ENCODE measurements at places on chromosomes 1 and 21.
A peak's percentile ranks its signal among the peaks of the same experiment; 100 is the strongest.

GRCh38 chr21:39173716-39174680, 9.3 kb downstream of the PSMG1 start:
- H3K27ac ChIP-seq, result no peak overlapping the region
- no peak for DNase-seq
- H3K36me3 ChIP-seq, result peaks cover 16% of the 10 kb centered on the region
- no peaks in the 10 kb centered on the region for H3K27me3 ChIP-seq
- no peak overlapping the region for H3K4me3 ChIP-seq

GRCh38 chr1:21383785-21384401, 56.0 kb upstream of the NBPF3 start:
- no peak overlapping the region for H3K4me3 ChIP-seq
- no peaks in the 10 kb centered on the region for H3K27me3 ChIP-seq
- DNase-seq, result no peak
- no peaks in the 10 kb centered on the region for H3K36me3 ChIP-seq
- H3K27ac ChIP-seq, result no peak overlapping the region

DNA sequence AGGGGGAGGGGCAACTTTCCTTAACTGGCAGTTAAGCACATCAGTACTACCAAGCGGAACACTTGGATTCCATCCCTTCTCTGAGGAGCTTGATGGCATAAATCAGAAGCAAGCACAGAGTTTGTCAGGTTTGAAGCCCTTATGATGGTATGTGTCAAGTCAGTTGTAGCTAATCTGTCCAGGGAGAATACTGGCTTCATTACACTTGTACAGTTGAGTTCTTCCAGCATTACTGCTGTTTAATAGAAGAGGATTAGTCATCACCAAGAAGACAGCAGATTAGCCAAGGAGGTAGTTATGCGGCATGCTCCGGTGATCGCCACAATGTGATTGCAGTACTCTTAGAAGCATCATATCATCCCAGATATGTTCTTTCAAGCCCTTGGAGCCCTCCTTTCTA, 2.1 kb upstream of the TDRD5 start:
- H3K4me1 ChIP-seq, result peaks cover 8% of the 10 kb centered on the region
- peaks cover 17% of the 10 kb centered on the region for H3K27me3 ChIP-seq
- H3K4me3 ChIP-seq, result no peak overlapping the region
- DNase-seq, result no peak
- no peaks in the 10 kb centered on the region for H3K36me3 ChIP-seq

- no peak overlapping the region for H3K4me3 ChIP-seq
- no peaks in the 10 kb centered on the region for H3K36me3 ChIP-seq
- H3K27me3 ChIP-seq, result peaks cover 5% of the 10 kb centered on the region
- no peak overlapping the region for H3K27ac ChIP-seq
These were observed 191.3 kb downstream of the CACNA1E start for GRCh38 chr1:181674617-181675016.

DNA sequence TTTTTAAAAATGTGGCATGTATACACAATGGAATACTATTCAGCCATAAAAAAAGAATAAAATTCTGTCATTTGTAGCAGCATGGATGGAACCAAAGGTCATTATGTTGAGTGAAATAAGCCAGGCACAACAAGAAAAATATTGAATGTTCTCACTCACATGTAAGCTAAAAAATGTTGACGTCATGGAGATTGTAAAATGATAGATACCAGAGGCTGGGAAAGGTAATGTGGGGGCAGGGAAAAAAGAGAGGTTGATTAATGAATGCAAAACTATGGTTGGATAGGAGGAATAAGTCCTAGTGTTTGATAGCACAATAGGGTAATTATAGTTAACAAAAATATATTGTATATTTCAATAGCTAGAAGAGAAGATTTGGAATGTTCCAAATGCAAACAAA, 89.1 kb upstream of the SLC35F3 start:
- no peak for DNase-seq
- peaks cover 34% of the 10 kb centered on the region for H3K27me3 ChIP-seq
- H3K4me3 ChIP-seq, result no peak overlapping the region
- no peaks in the 10 kb centered on the region for H3K4me1 ChIP-seq

DNA sequence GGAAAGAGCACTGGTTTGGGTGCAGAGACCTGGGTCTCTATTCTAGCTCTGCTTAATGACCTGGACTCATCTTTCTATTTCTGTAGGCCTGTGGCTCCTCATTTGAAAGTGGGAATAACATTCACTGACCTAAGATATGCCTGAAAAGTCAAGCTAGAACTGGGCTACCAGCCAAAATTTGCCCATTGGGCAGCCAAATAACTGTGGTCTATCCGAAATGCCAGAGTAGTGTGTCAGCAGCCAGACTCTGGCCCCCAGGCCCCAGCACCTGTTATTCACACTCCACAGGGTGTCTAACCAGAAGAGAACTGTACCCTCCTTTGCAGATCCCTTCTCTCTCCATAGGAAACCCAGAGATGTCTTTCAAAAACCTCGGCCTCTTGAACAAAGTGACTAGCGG, 12.6 kb downstream of the DAB1 start:
- no peaks in the 10 kb centered on the region for H3K36me3 ChIP-seq
- no peak overlapping the region for H3K27ac ChIP-seq
- H3K27me3 ChIP-seq, result peaks cover 3% of the 10 kb centered on the region
- DNase-seq, result no peak
- H3K4me1 ChIP-seq, result no peaks in the 10 kb centered on the region
- H3K4me3 ChIP-seq, result no peak overlapping the region

DNA sequence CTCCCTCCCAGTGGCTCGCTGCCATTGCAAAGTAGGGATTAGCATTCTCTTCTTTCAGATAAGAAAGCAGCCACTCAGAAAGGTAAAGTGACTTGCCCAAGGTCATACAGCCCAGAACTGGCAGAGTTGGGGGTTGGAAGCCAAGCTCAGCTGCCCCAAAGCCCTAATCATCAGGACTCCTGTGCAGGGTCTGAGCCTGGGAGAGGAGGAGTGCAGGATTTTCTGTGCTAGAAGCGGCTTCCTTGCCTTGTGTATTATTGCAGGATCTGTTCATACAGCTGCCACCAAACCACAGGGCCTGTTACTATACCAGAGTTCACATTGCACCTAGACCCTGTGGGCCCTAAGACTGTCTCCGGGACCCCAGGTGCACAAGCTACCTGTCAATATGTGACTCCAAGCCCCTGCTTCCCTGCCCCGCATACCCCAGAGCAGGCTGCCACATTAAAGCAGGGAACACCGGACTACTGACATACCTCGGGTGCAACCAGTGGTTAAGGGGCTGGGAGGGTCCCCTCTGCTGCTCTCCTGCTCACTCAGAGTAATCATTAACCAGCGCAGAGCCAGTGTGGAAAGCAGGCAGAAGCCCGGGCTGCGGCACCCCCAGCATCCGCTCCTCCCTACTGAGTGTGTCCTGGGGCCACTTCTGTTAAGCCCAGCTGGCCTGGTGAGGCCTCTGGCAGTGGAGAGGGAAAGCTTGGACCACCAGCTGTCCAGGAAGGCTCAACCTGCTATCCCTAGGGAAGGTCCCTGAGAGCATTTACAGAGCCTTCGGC, 15.8 kb downstream of the HSPG2 start:
- H3K4me3 ChIP-seq, result no peak overlapping the region
- no peaks in the 10 kb centered on the region for H3K36me3 ChIP-seq
- peaks cover 70% of the 10 kb centered on the region for H3K4me1 ChIP-seq
- no peak for DNase-seq
- peak overlapping the region; percentile 86 for H3K27ac ChIP-seq

DNA sequence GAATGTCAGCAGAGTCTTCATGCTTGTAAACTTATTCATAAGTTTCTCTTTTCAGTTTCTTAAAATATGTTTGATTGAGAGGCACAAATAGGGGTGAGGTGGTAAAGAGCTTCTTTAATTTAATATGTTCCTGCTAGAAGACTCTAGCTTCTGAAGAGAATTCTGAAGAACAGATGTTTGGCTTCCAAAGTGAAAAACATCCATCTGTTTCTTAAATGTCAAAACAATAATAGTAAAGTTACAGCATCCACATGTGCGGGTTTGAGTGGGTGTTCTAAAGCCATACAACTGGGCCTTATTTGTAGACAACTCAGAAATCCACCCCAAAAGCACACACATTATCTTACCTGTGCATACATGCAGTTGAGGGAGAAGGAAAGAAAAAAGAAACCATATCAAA, 144.0 kb upstream of the ADGRL4 start:
- H3K4me3 ChIP-seq, result no peak overlapping the region
- H3K27me3 ChIP-seq, result no peaks in the 10 kb centered on the region
- H3K36me3 ChIP-seq, result no peaks in the 10 kb centered on the region
- no peaks in the 10 kb centered on the region for H3K4me1 ChIP-seq
- no peak overlapping the region for H3K27ac ChIP-seq

GRCh38 chr1:5643360-5644107, 348.7 kb downstream of the NPHP4 start:
- no peak for DNase-seq
- H3K4me1 ChIP-seq, result no peaks in the 10 kb centered on the region

GRCh38 chr1:181073638-181074037, 14.9 kb upstream of the IER5 start:
- no peaks in the 10 kb centered on the region for H3K27me3 ChIP-seq
- H3K4me3 ChIP-seq, result no peak overlapping the region
- no peaks in the 10 kb centered on the region for H3K36me3 ChIP-seq
- H3K27ac ChIP-seq, result no peak overlapping the region
- H3K4me1 ChIP-seq, result 0 out of 2 replicates have a peak, but pooled peaks cover 3% of the 10 kb centered on the region
- DNase-seq, result no peak

- H3K4me3 ChIP-seq, result no peak overlapping the region
- no peak overlapping the region for H3K27ac ChIP-seq
- no peaks in the 10 kb centered on the region for H3K27me3 ChIP-seq
- peaks cover 12% of the 10 kb centered on the region for H3K4me1 ChIP-seq
- DNase-seq, result no peak
These were observed 29.2 kb downstream of the ARID4B start for GRCh38 chr1:235298758-235299157.

DNA sequence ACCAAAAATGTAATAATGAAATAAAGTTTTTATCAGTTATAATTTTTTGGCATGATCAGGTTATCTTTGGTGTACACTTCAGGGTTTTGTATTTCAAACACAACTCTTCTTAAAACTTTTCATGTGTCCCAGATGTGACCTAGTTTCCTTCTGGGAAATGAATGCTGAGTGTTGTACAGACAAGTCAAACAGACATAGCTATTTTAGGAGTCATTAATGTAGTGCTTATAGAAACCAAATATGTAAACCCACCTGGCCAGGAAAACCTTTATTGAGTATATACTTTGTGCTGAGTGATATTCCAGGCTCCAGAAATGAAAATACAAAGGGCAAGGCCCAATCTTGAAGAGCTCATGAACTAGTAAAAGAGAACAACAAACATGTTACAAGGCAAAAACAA, 25.9 kb upstream of the HOOK1 start:
- no peak for DNase-seq
- H3K27ac ChIP-seq, result no peak overlapping the region
- H3K4me1 ChIP-seq, result no peaks in the 10 kb centered on the region
- H3K4me3 ChIP-seq, result no peak overlapping the region
- H3K36me3 ChIP-seq, result no peaks in the 10 kb centered on the region

GRCh38 chr1:214551436-214552173, at the start of gene PTPN14:
PTPN14 (minus strand) TSS chr1:214551602; CDS start chr1:214464803, 86,799 bp downstream.
- H3K4me3 ChIP-seq, result peak within 1 kb of the TSS; percentile 91
- H3K36me3 ChIP-seq, result no peaks in the 10 kb centered on the region
- peaks cover 41% of the 10 kb centered on the region for H3K4me1 ChIP-seq
- H3K27ac ChIP-seq, result peak within 1 kb of the TSS; percentile 99
- DNase-seq, result no peak

GRCh38 chr1:248627971-248628844, 6.7 kb downstream of the OR2T11 start:
- no peaks in the 10 kb centered on the region for H3K4me1 ChIP-seq
- H3K27ac ChIP-seq, result no peak overlapping the region
- H3K4me3 ChIP-seq, result no peak overlapping the region
- H3K36me3 ChIP-seq, result no peaks in the 10 kb centered on the region
- DNase-seq, result no peak
- no peaks in the 10 kb centered on the region for H3K27me3 ChIP-seq

GRCh38 chr21:36589352-36589971, 109.5 kb upstream of the SIM2 start:
- no peak overlapping the region for H3K4me3 ChIP-seq
- no peak overlapping the region for H3K27ac ChIP-seq
- H3K4me1 ChIP-seq, result no peaks in the 10 kb centered on the region
- no peak for DNase-seq
- no peaks in the 10 kb centered on the region for H3K36me3 ChIP-seq

DNA sequence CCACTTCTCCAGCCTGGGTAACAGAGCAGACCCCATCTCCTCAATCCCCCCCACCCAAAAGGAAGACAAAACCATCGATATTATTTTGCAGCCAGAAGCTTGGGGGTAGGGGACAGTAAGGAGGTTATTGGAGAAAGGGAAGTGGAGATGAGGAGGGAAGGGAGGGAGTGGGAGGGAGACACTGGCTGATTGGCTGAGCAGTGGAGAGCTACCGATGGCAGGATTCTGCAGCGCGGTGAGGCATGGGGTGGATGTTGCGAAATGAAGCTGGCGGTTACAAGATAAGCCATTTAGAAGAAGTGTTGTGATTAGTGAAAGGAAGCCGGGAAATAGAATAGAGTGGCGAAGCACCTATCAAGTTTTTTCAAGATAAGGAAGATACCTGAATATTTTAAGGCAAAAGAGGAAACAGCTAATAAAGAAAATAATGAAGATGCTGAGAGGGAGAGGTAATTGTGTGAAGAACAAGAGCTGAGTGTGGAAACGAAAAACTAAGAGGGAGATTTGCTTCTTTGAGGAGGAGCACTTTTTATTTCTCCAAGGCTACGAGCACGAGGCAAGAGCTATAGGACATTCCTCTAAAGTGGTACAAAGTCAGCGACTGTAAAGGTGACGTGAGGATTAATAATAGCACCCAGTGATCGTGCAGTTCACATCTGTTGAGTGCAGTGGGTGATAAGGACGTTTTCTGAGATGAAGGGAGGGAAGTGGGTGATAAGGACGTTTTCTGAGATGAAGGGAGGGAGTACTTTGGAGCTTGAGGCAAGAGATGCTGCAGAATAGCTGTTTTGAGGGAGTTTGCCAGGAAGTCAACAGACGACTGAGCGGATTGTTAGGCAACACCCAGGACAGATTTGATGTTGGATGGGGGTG, 103.2 kb upstream of the KIF26B start:
- no peaks in the 10 kb centered on the region for H3K27me3 ChIP-seq
- H3K4me3 ChIP-seq, result no peak overlapping the region
- H3K4me1 ChIP-seq, result no peaks in the 10 kb centered on the region
- H3K27ac ChIP-seq, result no peak overlapping the region
- DNase-seq, result no peak

- no peak overlapping the region for H3K27ac ChIP-seq
- no peak overlapping the region for H3K4me3 ChIP-seq
- no peaks in the 10 kb centered on the region for H3K27me3 ChIP-seq
- no peak for DNase-seq
These were observed 20.1 kb downstream of the PPT1 start for GRCh38 chr1:40076895-40077312.

DNA sequence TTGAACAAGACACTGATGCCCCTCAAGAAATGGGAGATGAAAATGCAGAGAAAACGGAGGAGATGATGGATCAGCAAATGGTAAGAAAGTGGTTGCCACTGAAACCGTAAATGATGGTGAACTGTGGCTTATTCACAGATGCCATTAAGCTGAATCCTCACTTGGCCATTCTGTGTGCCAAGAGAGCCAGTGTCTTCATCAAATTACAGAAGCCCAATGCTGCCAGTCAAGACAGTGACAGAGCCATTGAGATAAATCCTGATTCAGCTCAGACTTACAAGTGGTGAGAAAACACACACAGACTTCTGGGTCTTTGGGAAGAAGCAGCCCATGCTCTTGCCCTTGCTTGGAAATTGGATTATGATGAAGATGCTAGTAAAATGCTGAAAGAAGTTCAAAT, 52.5 kb downstream of the NBPF6 start:
- no peak overlapping the region for H3K27ac ChIP-seq
- no peaks in the 10 kb centered on the region for H3K4me1 ChIP-seq
- no peaks in the 10 kb centered on the region for H3K27me3 ChIP-seq
- H3K4me3 ChIP-seq, result no peak overlapping the region
- DNase-seq, result no peak
- no peaks in the 10 kb centered on the region for H3K36me3 ChIP-seq

GRCh38 chr1:235239851-235240250, 78.8 kb upstream of the RBM34 start:
- no peaks in the 10 kb centered on the region for H3K4me1 ChIP-seq
- H3K36me3 ChIP-seq, result peaks cover 24% of the 10 kb centered on the region
- no peak for DNase-seq
- H3K27me3 ChIP-seq, result no peaks in the 10 kb centered on the region
- H3K4me3 ChIP-seq, result no peak overlapping the region
